ENCODE measurements at places on chromosomes 4 and X. TPM values are rescaled to one million over a fixed set of nuclear protein-coding genes. Genes with fewer than 3 reads are reported as not detected.

GRCh38 chr4:15495621-15496020, 25.9 kb downstream of the CC2D2A start:
- no peak for DNase-seq

DNA sequence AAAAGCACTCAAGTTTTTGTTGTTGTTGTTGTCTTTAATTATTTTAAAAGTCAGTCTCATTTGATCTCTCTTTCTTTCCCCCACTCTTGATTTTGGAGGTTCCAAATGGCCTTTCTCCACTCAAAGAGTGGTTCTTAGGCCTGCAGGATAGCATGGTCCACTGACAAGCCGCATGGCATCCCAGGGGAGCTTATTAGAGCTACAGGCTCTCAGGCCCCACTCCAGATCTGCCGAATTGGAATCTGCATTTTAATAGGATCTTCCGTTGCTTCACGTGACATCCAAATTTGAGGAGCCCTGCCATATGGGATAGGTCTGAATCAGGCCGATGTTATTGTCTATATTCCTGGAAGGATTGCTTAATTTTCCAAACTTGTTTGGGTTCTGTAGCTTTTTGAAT, 72.1 kb downstream of the CPE start:
- DNase-seq = no peak

CACNA1F gene
- 0.05 TPM for total RNA-seq

DNA sequence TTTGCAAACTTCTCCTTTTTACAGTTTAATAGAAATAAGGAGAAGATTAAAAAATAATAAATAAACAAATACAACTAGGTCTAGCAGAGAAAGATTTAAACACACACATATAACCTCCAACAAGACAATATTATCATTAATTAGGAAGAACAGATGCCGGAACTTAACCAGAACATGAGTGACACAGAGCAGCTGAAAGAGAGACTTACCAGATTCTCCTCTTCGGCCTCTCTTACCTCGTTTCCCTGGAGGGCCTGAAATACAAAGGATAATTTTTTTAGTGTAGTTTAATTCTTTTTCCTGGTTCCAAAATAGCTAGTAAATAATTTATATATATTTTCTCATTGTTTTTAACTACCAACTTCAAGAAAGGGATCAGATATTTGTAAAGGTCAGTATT, 252.5 kb downstream of the COL25A1 start:
- DNase-seq = no peak

SOWAHD gene
- total RNA-seq = not detected

CTBP1 gene
- total RNA-seq = 135 TPM

CHRDL1 gene
- not detected for total RNA-seq

- no peak for DNase-seq
Measured at GRCh38 chr4:83178029-83178428, 63.5 kb upstream of the PLAC8 start.

- DNase-seq = no peak
Measured at GRCh38 chr4:169096221-169096620, 86.2 kb upstream of the CBR4 start.

- DNase-seq = no peak
Measured at GRCh38 chr4:87835743-87836142, 3.0 kb downstream of the MEPE start.

GRCh38 chr4:14018191-14018853, 390.8 kb upstream of the BOD1L1 start:
- no peak for DNase-seq

- no peak for DNase-seq
Measured at GRCh38 chr4:169416997-169417396, 146.2 kb upstream of the SH3RF1 start.

DNA sequence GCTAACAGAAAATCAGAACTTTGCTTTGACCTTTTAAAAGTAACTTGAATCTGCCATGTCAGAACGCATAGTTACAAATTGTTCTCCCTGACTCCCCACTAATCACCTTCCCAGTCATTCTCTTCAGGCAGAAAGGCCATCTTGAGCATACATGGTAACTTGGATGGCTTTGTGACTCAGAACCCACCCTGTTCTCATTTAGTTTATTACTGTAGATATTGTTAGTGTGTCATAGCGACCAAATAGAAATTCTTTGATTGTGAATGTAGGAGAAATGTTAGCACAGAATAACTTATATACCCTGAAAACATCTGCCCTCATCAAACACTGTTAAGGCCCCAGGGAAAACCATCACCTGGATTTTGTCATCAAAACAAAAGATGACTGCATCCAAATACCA, 382.0 kb downstream of the MAGEB5 start:
- DNase-seq = no peak

- no peak for DNase-seq
Measured at GRCh38 chr4:125359363-125359762, 44.6 kb downstream of the FAT4 start.

DNA sequence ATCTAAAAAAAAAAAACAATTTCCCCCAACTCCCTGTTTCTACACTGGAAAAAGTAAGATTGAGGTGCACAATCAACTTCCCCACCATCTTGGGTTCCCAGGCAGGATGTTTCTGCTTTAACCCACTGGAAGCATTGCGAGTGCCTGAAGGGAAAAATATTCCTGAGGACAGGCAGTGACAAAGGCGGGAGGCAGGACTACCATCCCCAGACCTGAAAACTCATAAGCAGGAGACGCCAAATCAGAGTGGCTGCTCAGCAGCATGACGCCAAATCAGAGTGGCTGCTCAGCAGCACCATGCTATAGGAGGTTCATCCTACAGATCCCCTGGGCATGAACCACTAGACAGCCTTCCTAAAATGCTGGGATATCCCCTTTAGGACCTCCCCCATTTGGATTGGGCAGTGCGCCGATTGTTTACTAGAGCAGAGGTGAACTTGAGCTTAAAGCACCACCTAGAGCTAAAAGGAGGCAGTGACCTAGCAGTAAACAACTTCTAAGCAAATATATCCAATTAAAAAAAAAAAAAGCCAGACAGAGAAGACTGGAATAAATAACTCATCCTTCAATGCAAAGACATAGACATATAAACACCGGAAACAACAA, 35.0 kb upstream of the GK start:
- no peak for DNase-seq

GRCh38 chrX:108091878-108092291, 307 bp downstream of the ATG4A start:
- DNase-seq = no peak

DNA sequence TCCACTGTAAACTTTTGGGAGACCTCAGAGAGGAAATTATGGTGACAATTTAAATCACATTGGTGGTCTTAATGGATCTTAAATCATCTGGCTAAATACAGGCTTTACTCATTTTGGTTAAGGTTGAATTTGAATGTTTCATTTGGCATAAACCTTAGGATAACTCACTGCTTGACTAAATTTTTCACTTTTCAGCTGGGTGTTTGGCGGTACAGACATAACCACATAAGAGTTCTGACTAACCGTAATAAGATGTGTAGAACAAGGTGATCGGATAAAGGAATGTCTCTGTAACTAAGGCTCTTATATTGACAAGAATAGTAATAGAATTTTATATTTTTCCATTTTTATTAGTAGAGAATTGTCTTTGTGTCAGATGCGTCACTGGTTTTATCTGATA, 281.0 kb downstream of the BMPR1B start:
- DNase-seq = no peak

FAM133A gene
- 2.1 TPM for total RNA-seq

DNA sequence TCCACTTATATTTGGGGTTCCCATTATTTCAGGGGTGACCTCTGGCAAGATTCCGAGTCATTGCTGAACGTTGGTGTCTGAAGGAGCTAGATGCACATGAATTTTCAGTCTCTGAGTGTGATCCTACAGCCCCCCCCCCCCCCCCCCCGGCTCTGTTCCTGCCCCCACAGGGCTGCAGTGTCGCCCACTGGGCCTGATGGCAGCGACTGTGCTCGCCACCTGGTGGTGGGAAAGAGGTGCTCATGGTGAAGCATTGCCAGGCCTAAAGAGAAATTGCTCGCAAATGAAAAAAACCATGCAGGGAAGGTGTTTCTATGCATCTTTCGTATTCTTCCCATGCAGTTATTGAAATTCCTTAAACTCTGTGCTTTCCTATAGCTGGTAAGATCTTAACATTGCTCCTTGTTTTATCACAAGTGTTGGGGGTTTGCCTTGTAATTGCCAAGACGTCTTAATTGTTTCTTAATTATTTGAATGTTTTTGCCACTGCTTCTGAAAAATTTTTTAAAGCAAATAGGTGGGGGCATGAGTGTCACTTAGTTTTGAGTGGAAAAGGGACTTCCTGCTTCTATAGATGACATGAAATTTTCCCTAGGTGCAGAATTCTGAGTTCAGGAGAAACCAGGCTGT, 63.2 kb downstream of the CLDN22 start:
- DNase-seq = peak; percentile 30

- DNase-seq = no peak
Measured at GRCh38 chrX:122113376-122113775, 1066.0 kb downstream of the GLUD2 start.

DRD5 gene
- total RNA-seq = not detected

DNA sequence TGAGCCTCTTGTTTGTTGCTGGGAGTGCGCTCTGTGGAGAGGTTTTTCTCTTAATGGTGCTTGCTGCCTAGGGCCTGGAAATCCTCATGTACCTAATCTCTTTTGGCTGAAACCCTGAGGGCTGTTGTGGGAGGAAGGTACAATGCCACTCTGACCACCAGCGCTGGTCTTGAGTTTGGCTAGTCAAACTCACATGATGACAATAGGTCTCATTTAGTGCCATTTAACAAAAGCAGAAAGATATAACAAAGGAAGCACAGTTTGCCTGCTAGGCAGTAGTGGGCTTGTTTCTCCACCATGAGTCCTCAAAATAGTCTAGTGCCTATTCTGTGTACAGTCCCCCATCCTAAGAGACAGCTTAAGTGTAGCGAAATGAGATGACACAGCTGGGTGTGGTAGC, 111.3 kb downstream of the TSPAN7 start:
- DNase-seq = no peak

GRCh38 chr4:101970547-101971155, 180.1 kb downstream of the BANK1 start:
- DNase-seq = no peak

NUDT6 gene
- 16.4 TPM for total RNA-seq

DNA sequence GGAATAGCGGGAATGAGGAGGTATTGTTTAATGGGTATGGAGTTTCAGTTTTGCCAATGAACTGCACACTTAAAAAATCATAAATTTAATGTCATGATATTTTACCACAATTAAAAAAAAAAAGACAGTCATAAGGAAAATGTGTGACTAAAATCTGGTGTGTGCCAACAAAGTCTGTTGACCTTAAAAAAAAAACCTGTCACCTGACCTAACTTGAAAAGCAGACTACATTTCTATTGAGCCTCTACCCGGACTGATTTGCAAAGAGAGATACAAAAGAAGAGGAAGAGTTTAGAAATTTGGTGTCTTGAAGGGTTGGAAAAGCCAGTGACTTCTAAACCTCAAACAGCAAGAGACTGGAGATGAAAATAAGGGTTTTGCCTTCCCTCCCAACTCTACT, 48.4 kb downstream of the TMEM150C start:
- no peak for DNase-seq

- no peak for DNase-seq
Measured at GRCh38 chrX:123525123-123525725, 207.6 kb downstream of the THOC2 start.

DNA sequence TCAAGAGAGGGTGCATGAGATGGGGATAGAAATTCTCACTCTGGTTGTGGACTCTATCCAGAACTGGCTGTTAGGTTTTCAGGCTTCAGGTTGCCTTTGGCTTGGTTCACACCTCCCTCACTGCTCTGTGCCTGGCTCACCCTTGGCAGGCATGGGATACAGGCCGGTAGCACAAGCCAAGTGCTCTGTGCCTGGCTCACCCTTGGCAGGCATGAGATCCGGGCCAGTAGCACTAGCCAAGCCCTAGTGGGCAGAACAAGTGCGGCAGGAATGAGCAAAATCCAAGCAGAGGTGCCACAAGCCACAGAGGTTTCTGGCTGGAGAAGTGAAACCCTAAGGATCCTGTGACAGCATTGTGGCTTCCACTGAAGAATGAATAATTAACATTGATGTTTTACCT, 1642.3 kb downstream of the C4orf33 start:
- DNase-seq = no peak

SRPK3 gene
- 0.12 TPM for total RNA-seq

- no peak for DNase-seq
Measured at GRCh38 chrX:109847257-109848187, 114.5 kb upstream of the ACSL4 start.

DNA sequence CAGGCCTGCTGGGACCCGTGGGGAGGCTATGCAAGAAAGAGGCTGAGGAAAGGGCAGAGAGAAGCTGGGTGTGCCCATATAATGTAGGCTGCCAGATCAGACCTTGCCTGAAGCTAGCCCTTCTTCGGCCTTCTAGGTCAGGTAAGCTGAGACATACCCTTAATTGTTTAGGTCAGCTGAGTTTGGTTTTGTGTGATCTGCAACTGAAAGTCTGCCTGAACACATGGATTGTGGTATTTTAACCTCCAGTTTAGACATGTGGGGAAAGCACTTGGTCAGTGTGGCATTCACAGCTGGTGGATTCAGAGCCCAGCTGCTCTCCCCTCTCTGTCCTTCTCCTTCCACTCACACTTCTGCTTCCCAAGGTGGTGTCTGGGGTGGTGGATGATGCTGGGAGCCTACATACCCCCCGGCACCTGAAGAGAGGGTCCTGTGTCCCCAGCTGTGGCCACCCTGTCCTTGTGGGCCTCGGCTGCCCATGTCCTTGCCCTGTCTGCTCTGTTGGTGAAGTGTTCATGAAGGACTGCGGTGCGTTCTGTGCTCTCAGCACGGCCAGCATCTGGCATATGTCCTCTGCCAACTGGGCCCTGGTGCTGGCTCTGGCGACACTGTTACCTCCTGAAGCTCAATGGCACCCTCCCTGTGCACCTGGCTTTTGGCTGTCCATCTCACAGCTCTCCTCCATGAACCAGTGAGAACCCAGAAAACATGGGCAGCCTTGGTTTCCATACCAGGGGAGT, 82.1 kb downstream of the NAT8L start:
- DNase-seq = no peak

- DNase-seq = no peak
Measured at GRCh38 chr4:85780664-85781063, 305.7 kb downstream of the ARHGAP24 start.

PPEF2 gene
- total RNA-seq = not detected

DNA sequence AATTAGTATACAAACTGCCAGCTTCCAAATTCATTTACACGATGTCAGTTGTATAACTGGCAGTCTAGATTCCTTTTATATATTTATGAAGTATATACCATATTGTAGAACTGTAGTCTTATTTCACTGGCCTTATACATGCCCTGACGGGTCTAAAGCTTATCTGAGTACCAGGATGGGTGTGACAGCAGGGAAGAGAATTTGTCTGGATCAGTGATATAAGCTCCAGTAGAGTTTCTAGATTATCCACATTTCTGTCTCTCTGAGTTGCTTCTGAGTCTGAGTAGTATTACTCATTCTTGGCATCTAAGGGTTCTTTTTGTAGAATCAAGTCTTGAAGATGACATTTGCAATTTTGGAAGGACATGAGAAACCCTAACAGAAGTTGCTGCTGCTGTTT, 101.3 kb downstream of the RPA4 start:
- DNase-seq = no peak
